Ovary (tissue), 10 donors: ENCODE measurements at places on chromosomes 4 and X. TPM values are rescaled to one million over a fixed set of nuclear protein-coding genes. Genes with fewer than 3 reads are reported as not detected.
A peak's percentile ranks its signal among the peaks of the same experiment; 100 is the strongest.

GRCh38 chrX:39063037-39063436 is 261.8 kb downstream of the MID1IP1 start:
- no peak overlapping the region for H3K4me3 ChIP-seq
- no peaks in the 10 kb centered on the region for H3K36me3 ChIP-seq
- H3K4me1 ChIP-seq = no peaks in the 10 kb centered on the region
- no peak for DNase-seq
- no peaks in the 10 kb centered on the region for H3K27me3 ChIP-seq

- H3K4me1 ChIP-seq = no peaks in the 10 kb centered on the region
- DNase-seq = no peak
- H3K27me3 ChIP-seq = no peaks in the 10 kb centered on the region
- no peak overlapping the region for H3K27ac ChIP-seq
Observed at GRCh38 chr4:68591204-68591603, 15.1 kb upstream of the UGT2B17 start.

The MGARP gene
- 11.4 TPM for total RNA-seq

DNA sequence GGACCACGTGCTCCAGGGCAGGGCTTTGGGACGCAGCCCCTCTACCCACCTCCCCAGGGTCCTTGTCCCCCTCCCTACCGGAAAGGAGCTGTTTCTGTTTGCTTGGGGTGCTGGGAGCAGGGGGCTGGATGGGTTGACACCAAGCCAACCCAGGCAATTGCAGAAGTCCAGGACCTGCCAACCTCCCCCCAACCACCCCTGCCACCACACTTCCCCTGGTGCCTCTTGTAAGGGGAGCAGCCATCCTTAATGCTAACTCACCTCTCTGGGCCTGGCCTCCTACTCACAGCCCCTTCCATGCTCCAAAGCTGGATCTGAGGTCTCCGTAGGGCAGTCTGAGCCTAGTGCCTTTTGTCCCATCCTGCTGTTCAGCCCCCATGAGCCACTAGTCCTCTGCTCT is 631.9 kb downstream of the BCOR start:
- H3K36me3 ChIP-seq = no peaks in the 10 kb centered on the region
- H3K27me3 ChIP-seq = no peaks in the 10 kb centered on the region
- no peak overlapping the region for H3K27ac ChIP-seq

- no peak overlapping the region for H3K27ac ChIP-seq
- no peaks in the 10 kb centered on the region for H3K27me3 ChIP-seq
- no peak overlapping the region for H3K4me3 ChIP-seq
- no peaks in the 10 kb centered on the region for H3K36me3 ChIP-seq
- DNase-seq = no peak
Observed at GRCh38 chr4:143243041-143243440, 58.3 kb downstream of the USP38 start.

DNA sequence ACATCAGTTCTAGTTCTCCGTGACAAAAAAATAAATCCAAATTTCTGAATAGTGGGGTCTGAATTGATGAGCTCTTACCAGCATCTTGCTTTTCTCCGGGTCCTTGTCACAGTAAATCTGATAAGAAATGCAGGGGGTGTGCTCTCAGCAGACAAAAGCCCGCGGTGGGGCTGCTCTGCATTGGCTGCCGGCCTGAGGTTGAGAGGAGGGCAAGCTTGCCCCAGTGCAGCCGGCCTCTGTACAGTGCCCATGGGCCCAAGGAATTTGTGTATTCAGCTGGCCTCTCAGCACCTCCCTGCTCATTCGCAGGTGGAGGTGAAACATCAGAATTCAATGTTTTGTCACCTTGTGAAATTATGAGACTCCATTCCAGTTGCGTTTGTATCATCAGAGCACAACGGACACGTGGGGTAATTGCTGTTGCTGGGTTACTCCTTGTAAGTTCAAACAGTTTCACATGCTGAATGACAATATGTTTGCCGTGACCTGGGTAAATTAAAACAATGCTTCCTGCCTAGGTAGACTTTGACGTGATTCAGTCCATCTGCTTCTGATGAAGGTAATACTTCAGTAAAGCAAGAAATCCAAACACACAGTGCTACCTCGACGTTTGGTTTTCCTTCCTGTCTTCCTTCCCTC is 596.4 kb downstream of the MID1IP1 start:
- DNase-seq = no peak
- peaks cover 3% of the 10 kb centered on the region for H3K4me1 ChIP-seq
- no peaks in the 10 kb centered on the region for H3K36me3 ChIP-seq

The NXT2 gene
- 8.0 TPM for total RNA-seq

The ABCG2 gene
- total RNA-seq = 5.9 TPM

- H3K27me3 ChIP-seq = no peaks in the 10 kb centered on the region
- H3K4me1 ChIP-seq = no peaks in the 10 kb centered on the region
- no peaks in the 10 kb centered on the region for H3K36me3 ChIP-seq
- H3K27ac ChIP-seq = no peak overlapping the region
- DNase-seq = no peak
Observed at GRCh38 chr4:145755802-145756201, 75.9 kb downstream of the C4orf51 start.

The RPA4 gene
- 1.3 TPM for total RNA-seq

DNA sequence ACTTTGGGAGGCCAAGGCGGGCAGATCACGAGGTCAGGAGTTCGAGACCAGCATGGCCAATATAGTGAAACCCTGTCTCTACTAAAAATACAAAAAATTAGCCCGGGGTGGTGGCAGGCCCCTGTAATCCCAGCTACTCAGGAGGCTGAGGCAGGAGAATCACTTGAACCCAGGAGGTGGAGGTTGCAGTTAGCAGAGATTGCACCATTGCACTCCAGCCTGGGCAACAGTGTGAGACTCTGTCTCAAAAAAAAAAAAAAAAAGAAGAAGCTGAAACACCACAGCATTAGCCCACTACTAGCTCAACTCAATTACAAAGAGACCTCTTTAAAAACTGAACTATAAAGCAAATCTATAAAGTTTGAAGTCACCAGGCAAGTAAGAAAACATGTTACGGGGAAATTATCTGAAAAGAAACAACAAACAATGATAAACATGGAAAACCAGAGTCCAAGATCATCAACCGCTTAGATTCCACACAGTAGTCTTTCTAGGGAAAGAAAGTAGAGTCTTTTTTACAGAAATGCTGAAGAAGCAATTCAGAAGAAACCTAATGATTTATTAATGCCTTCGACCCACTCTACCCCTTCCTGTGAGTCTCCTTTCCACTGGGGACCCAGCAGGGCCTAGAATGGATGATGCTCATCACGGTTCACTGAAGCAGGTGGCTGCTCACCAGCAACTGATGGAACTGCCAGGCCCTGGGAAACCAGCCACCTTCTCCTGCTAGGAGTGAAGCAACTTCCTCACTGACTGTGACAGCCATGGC is 6.6 kb downstream of the SAT1 start:
- no peaks in the 10 kb centered on the region for H3K36me3 ChIP-seq
- DNase-seq = no peak
- no peak overlapping the region for H3K4me3 ChIP-seq
- peaks cover 2% of the 10 kb centered on the region for H3K4me1 ChIP-seq

DNA sequence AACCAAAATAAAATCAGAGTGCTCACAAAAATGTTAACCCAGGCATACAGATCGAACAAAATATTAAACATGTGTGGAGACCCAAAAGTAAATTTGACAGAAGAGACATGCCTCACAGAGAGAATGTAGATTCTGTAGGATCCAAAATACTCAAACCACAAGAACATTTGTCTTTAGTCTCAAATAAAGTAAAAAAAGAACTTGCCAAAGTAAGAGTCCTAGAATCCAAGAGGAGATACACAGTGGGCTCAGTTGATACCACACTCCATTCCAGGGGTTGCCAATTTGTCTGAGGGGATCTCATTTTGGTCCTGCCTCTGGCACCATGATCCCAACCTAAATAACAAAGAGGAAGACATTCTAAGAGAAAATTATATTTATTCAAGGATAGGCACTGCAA is 316.4 kb downstream of the GALNTL6 start:
- no peak for DNase-seq
- H3K36me3 ChIP-seq = no peaks in the 10 kb centered on the region
- H3K4me3 ChIP-seq = no peak overlapping the region
- no peaks in the 10 kb centered on the region for H3K4me1 ChIP-seq

The ENPP6 gene
- total RNA-seq = 20.8 TPM

DNA sequence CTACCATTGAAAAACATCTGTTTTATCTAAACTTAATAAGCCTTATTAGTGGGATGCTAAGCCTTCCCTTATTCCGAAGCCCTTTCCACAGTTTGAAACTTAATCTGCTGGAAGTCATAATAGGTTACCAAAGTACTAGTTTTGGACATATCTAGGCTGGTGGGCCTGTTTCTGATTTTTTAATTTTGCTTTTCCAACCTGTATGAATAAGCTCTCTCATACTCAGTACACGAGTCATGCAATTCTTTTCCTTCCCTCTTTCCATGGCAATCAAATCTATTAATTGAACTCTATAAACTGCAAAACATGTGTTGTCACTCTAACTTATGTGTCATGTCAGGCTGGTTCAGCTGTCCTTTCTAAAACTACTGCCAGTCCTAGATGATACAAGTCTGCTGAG is 91.0 kb downstream of the AMMECR1 start:
- H3K27ac ChIP-seq = no peak overlapping the region
- DNase-seq = no peak
- no peaks in the 10 kb centered on the region for H3K27me3 ChIP-seq
- H3K36me3 ChIP-seq = no peaks in the 10 kb centered on the region
- H3K4me1 ChIP-seq = no peaks in the 10 kb centered on the region
- no peak overlapping the region for H3K4me3 ChIP-seq

DNA sequence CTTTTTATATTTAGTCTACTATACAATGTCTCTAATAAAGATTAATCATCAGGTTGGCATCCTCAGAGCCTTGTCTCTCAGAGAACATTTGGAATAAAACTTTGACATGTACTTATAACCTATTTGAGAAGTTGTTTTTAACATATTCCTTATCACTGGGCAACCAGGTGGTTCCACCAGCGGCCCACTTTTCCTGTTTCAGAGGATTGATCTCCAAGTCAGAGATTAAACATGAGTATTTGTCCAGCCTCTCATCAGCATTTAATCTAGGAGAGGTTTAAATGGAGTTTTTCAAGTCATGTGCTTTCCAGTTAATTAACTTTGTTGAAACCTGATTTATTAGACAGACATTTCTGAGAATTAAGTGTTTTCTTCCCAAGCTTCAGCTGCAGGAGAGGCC is 345.5 kb downstream of the GRXCR1 start:
- no peaks in the 10 kb centered on the region for H3K36me3 ChIP-seq
- H3K4me3 ChIP-seq = no peak overlapping the region
- no peak for DNase-seq

- no peak overlapping the region for H3K4me3 ChIP-seq
- H3K27me3 ChIP-seq = no peaks in the 10 kb centered on the region
- no peaks in the 10 kb centered on the region for H3K36me3 ChIP-seq
- H3K4me1 ChIP-seq = no peaks in the 10 kb centered on the region
Observed at GRCh38 chr4:25425361-25425760, 48.3 kb downstream of the ANAPC4 start.

- no peaks in the 10 kb centered on the region for H3K36me3 ChIP-seq
- no peak overlapping the region for H3K4me3 ChIP-seq
- peaks cover 8% of the 10 kb centered on the region for H3K4me1 ChIP-seq
- H3K27me3 ChIP-seq = no peaks in the 10 kb centered on the region
Observed at GRCh38 chr4:152964335-152964734, 28.2 kb downstream of the FHDC1 start.

The NCAPG gene
- 0.48 TPM for total RNA-seq

DNA sequence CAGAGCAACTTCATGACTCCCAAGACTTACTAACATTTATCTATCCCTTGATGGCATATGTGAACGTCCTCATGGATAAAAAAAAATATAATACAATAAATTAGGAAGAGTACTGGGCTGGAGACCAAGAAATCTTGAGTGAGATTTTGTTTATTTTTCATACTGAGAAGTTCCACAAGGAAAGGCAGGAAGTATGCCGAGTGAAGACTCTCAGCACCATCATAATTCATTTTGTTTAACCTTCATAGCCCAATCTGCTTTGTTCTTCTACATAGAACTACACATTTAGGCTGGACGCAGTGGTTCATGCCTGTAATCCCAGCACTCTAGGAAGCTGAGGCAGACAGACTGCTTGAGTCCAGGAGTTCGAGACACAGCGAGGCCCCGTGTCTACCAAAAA is 198.3 kb downstream of the NSUN7 start:
- peak overlapping the region; percentile 6 for H3K27ac ChIP-seq
- H3K4me3 ChIP-seq = no peak overlapping the region
- no peak for DNase-seq
- peaks cover 6% of the 10 kb centered on the region for H3K4me1 ChIP-seq
- H3K27me3 ChIP-seq = no peaks in the 10 kb centered on the region

GRCh38 chrX:118974088-118974907 is at the start of gene LONRF3:
LONRF3 (plus strand) TSS chrX:118974618; CDS start chrX:118974781, 163 bp downstream.
- peak within 1 kb of the TSS; percentile 48 for H3K27ac ChIP-seq
- H3K36me3 ChIP-seq = no peaks in the 10 kb centered on the region
- no peaks in the 10 kb centered on the region for H3K4me1 ChIP-seq
- DNase-seq = peak; percentile 80

DNA sequence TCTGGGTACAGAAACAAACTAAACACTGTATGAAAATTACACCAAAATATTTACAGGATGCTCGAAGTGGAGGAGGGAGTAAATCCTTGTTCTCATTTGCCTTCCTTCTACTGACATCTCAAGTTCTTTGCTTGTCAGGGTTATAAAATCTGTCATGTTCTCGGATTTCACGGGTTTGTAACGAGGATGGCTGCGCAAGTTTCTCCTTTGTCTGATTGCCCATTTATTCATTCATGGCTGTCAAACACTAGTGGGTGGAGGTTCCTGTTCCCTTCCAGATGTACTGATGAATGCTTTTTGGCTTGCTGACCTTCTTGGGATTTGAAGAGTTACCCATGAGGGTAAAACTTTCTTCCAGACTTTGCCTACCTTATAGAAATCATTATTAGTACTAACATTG is 206.9 kb downstream of the SPCS3 start:
- H3K27me3 ChIP-seq = no peaks in the 10 kb centered on the region
- DNase-seq = no peak
- no peak overlapping the region for H3K4me3 ChIP-seq

DNA sequence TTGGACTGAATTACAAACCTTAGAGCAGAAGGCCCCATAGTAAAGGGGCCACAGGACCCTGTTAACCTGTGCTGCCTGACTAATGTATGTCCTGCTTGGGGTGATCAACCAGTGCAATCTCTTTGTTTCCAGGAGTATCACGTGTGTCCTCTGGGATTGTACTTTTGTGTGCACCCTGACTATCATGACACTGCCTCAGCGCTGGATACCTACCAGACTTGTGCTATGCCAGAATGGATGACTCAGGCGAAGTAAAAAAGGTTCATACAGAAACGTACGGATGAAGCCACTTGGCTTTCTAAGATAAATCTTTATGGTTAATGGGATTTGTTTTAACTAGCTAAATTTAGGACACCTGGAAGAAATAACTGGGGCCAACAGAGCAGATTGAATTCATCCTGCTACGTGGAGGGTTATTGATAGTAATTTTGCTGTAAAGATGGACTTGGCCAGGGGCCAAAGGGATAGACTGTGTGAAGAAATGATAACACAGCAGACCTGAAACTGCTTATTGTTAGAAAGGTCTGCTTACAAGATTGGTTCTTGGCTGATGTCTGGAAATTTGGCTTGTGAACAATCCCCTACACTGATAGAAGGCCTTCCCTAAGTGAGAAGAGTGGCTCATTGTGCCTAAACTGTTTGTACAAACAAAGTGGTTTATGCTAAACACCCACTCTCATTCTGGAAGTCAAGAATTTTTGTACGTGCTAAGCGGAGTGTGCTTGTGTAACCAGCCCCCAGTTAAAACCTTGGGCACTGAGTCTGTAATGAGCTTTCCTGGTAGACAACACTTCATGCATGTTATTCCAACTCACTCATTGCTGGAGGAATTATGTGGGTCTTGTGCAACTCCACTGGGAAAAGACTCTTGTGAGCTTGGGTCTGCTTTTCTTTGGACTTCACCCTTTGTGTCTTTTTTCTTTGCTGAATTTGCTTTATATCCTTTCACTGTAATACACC is 750.5 kb upstream of the HTR2C start:
- no peak overlapping the region for H3K27ac ChIP-seq
- H3K27me3 ChIP-seq = no peaks in the 10 kb centered on the region
- no peak overlapping the region for H3K4me3 ChIP-seq
- H3K36me3 ChIP-seq = no peaks in the 10 kb centered on the region
- H3K4me1 ChIP-seq = no peaks in the 10 kb centered on the region
